ENCODE measurements at places on chromosomes 2 and 18.
A peak's percentile ranks its signal among the peaks of the same experiment; 100 is the strongest.

DNA sequence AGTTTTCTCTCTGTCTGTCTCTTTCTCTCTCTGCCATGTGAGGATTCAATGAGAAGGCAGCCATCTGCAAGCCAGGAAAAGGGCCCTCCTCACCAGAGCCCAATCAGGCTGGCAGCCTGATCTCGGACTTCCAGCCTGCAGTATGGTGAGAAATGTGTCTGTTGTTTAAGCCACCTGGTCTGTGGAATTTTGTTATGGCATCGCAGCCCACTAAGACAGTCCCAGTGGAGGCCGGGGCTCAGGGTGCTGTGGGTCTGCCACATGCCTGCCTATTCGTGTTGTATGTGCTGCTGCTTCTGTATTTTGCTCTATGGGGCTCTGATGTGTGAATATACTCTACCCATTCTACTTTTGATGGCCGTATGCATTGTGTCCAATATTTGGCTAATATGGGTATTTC lies 139.0 kb upstream of the HS6ST1 start:
- no peak for DNase-seq

GRCh38 chr2:14540015-14540414 lies 92.5 kb upstream of the LRATD1 start:
- no peak for DNase-seq

GRCh38 chr2:223837287-223838061 lies at the start of gene AP1S3:
Gene AP1S3, minus strand, starts transcription at chr2:223837582. Its CDS starts 132 bp downstream, at chr2:223837450.
- DNase-seq = peak; percentile 74

DNA sequence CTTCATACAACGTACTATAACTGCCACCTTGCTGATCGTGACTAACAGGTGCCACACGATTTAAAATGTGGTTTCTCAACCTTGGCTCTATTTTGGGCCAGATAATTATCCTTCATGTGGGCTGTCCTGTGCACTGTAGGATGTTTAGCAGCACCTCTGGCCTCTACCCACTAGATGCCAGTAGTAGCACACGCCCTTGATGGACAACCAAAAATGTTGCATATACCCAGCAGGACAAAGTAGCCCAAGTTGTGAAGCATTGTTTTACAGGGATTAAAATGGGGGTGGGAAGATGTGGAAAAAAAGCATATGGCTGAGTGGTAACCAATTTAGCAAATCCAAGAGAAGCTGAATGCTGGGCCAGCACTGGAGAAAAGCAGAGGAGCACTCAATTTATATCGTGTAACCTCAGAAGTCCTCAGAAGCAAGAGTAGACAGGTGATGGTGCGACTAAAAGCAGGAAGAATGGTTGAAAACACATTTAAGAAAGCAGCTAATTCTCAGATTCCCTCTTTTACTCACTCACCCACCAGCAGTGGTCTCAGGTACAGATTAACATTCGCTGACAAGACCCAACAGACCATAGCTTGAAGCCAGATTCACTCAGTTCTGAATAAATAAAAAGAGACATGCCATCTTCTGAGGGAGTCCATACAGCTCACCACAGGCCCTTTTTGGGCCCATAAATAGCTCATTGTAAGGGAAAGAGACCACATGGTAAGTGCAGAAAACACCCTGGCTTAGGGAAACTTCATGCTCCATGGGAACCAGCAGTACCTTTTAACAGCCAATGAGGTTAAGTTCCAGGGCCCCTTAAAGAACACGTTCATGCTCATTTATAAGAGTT lies 50.6 kb downstream of the RAPH1 start:
- peak; percentile 38 for DNase-seq

- DNase-seq = no peak
Measured at GRCh38 chr2:169727065-169727464, 6.6 kb upstream of the KLHL23 start.
